ENCODE measurements at places on chromosomes 7 and 10.

- no peak for DNase-seq
Observed at GRCh38 chr7:107715531-107715930, 28.4 kb upstream of the CBLL1 start.

DNA sequence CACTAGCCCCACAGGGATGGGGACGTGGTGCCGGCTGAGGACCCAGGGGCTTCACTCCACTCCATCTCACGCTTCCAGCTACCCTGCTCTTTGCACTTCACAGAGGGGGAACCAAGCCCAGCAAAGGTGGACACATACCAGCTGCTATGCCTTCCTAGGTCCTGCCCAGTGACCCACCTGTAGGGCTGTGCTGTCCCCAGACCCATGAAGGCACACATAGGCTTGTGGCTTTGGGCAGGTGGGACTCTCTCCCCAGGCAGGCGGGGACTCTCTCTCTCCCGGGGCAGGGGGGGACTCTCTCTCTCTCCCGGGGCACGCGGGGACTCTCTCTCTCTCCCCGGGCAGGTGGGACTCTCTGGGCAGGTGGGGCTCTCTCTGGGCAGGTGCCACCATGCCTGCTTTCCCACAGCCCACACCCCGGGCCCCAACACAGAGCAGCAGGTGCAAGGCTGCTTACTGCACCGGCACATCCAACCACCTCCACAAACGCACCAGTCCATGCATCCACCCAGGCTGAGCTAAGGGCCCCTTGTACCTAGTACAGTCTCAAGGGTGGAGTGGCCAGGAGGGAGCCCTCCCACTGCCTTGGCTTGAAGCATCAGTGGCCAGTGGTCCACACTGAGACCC, 13.8 kb upstream of the GPR146 start:
- DNase-seq = no peak

GRCh38 chr10:4844864-4845263, 18.9 kb downstream of the AKR1E2 start:
- no peak for DNase-seq

DNA sequence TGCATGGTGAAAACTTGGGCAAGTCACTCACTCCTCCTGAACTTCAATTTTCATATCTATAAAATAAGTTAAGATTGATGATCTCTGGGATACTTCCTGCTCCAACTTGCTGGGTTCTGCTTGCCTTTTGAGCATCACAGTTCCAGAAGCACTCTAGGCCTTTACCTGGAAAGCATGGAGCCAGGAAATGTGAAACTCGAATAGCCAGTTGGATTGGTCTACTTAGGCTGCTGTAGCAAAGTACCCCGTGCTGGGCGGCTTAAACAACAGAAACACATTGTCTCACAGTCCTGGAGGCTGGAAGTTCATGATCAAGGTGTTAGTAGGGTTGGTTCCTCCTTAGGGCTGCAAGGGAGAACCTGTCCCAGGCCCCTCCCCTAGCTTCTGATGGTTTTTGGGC, 64.5 kb downstream of the NAMPT start:
- DNase-seq = no peak

DNA sequence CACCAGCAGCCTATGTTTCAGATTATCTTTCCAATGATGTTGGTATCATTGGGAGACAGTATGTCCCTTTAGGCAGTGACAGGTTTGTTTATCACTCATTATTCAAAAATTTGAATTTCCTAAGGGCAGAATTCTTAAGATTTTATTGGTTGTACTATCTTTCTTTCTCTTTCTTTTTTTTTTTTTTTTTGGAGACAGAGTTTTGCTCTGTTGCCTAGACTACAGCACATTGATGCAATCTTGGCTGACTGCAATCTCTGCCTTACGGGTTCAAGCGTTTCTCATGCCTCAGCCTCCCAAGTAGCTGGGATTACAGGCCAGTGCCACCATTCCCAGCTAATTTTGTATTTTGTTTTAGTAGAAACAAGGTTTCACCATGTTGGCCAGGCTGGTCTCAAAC, 111.2 kb downstream of the PON1 start:
- DNase-seq = no peak

- DNase-seq = no peak
Observed at GRCh38 chr7:32319012-32319382, 171.2 kb downstream of the LSM5 start.

DNA sequence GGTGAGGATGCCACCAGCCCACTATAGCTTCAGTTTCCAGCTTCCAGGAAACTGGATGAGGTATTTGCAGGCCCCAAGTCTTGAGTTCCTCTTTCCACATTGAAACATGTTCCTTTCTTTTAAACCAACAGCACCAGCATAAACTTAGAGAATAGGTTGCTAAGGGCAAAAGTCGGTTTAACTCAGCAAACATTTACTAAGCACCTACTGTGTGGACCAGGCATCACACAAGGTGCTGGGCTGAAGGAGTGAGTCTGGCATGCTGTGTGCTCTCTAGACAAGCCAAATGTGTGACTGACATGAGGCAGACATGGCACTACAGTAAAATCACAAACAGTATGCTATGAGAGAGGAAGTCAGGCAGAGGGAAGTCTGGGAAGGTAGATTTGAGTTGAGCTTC, 11.0 kb upstream of the RASSF4 start:
- DNase-seq = no peak

DNA sequence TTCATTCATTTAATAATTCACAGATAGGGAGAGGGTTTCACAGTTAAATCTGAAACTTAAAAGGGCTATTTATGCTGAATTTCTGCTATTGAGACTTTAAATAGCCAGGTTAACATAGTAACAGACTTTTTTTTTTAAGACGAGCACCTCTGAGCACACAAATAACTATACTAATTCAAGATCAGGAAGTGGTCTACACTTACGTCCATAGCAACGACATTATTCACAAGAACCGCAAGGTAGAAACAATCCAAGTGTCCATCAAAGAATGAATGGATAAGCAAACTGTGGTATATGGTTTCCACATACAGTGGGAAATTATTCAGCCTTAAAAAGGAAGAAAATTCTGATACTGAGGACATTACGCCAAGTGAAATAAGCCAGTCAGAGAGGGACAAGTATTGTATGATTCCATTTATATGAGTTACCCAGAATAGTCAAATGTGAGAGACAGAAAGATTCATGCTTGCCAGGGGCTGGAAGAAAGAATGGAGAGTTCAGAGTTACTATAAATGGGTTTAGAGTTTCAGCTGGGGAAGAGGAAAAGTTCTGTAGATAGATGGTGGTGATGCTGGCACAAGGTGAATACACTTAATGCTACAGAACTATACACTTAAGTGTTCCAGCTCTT, 140.3 kb upstream of the LAMB4 start:
- no peak for DNase-seq

DNA sequence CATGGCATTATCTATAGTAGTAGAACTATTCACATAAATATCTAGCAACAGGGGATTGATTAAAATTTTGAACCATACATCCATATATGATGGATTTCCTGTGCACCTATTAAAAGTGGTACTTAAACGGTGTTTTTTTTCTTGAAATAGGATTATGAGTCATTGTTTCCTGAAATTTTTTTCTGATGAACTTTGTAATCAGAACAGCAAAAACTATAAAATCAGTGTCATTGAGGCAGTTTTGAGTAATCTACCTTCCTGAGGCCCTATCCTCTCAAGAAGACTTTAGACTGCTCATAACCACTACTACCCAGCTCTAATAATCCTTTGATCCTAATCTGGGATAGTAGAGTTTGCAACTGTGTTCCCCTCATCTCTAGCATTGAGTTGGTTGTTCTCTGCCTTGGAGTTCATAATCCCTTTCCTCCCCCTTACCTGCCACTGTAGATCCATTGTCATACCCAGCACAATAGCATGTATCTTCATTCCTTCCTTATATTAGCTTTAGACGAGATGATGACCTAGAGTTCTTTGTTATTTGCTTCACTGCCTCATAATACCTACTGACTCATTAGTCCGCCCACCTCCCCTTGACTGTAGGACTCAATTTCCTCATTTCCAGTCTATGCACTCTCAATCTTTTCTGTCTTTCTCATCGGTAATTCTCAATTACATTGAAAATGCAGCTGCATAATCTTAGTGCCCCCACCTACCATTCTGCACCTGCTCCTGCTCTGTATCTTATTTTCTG, 133.4 kb downstream of the LRRC4 start:
- DNase-seq = no peak

- no peak for DNase-seq
Observed at GRCh38 chr7:137591421-137591837, 247.9 kb upstream of the PTN start.

DNA sequence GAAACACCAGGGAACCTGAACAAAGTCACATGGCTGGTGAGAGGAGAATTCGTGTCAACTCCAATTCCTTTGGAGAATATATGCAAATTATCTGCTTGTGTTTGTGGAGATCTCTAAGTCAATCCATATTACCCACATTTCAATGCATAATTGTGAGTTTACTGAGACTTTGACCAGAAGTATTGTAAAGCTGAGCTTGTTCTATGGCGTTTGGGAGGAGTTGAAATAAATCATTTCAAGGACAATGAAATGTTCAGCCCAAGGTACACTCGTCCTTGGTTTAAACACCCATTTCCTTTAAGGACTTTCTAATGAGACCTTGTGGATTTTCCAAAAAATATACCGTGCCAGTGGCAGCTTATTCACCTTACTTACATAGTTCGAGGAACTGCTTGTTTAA, 186.6 kb upstream of the HDAC9 start:
- DNase-seq = no peak

DNA sequence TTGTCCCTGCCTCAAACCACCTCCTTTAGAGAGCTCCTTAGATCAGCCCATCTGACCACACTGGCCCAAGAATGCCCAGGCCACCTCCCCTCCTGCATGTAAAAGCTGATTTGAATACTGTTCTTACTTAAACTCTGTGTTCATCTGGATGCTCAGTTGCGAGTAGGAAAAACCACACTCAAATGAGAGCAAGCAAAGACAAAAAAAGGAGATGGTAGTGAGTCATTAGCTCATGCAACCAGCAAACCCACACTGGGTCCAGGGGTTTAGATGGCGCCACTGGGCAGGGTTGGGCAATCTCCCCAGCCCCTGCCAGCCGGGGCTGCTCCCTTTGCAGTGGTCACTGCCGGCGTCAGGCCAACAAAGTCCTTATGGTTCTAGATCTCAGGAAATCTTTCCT, 32.7 kb downstream of the TSPAN15 start:
- DNase-seq = no peak

DNA sequence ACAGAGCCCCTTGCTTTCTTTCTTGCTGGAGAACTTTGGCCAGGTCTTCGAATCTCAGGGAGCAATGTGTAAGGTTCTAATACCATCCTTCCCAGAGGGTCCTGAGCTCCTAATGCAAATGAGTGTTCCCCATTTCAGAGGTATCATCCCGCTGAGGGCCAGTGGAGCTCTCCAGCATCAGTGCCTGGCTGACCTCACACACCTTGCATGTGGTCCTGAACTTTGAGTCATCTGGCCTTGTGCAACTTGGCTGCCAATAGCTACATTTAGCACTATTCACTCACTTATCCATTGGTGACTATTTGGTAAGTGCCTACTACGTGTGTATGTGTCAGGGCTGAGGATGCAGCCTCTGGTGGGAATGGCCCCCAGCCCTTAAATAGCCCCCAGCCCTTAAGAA, 48.4 kb upstream of the HABP2 start:
- no peak for DNase-seq

GRCh38 chr10:110802090-110802489, 69.6 kb upstream of the PDCD4 start:
- DNase-seq = no peak

DNA sequence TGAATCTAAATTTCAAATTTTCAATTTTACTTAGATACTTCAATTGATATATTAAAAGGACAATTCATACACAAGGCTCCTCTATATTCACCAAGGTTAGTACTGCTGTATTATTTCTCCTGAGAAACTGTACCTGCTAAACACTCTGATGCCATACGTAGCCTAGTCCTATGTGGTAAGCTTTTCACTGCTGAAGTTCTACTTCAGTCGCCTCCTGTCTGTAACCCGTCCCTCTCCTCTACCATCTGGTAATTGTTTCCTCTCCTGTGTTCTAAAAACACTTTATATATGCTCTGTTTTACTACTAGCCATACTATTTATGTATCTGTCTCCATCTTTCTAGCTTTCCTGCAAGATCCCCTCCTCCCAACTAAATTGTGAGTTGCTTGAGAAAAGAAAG, 20.2 kb downstream of the PDZD8 start:
- no peak for DNase-seq

DNA sequence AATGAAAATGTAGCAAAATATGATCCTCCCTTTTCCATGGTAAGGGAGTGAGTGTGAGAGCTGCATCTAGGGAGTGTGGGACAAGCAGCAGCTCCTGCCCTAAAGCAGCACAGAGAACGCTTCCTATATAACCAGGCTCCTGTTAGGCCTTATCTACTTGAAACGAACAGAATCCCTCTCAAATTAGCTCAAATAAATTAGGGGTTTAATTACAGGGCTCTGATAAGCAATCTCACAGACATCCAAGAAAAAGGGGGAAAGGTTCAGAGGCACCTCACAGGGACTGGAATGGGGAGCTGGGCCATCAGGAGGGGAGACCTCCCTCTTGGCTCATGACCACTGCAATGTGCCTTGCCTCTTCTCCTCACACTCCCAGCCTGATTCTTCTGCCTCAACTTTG, 57.9 kb downstream of the PLPP4 start:
- DNase-seq = no peak

- DNase-seq = no peak
Observed at GRCh38 chr10:22621726-22622125, 92.7 kb downstream of the PIP4K2A start.

- peak; percentile 82 for DNase-seq
Observed at GRCh38 chr7:137439829-137440825, 96.6 kb upstream of the PTN start.

DNA sequence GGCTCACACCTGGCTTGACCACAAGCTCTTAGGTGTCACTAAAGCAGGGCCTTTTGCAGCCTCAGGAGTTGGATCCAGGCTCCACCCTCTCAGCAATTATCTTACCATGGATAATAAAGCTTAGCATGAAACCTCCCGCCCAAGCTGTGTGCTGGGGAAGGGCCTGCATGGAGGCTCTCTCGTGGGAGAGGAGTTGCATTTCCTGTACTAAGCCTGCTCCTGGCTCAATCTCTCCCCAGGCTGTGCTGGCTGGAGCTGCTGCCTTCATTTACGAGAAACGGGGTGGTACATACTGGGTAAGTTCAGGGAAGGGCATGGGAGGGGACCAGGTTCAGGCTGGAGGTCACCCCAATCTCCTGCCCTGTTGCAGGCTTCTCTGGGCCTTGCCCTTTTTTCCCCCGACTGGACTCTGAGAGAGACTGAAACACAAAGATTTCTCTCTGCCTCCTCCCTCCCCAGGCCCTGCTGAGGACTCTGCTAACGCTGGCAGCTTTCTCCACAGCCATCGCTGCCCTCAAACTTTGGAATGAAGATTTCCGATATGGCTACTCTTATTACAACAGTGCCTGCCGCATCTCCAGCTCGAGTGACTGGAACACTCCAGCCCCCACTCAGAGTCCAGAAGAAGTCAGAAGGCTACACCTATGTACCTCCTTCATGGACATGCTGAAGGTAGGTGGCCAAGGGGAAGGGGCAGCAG, 2.7 kb downstream of the TMEM176A start:
- no peak for DNase-seq

Data from hippocampal formation (tissue), 2 donors.